Muscle of leg (tissue), 16 donors: ENCODE measurements at places on chromosomes 4 and X. TPM values are rescaled to one million over a fixed set of nuclear protein-coding genes. Genes with fewer than 3 reads are reported as not detected.

USP26 gene
- total RNA-seq, result not detected

HS6ST2 gene
- 27.8 TPM for total RNA-seq

TEC gene
- total RNA-seq, result 0.40 TPM

DCHS2 gene
- 22.9 TPM for total RNA-seq
